ENCODE measurements at places on chromosomes 3 and 15.
A peak's percentile ranks its signal among the peaks of the same experiment; 100 is the strongest.

DNA sequence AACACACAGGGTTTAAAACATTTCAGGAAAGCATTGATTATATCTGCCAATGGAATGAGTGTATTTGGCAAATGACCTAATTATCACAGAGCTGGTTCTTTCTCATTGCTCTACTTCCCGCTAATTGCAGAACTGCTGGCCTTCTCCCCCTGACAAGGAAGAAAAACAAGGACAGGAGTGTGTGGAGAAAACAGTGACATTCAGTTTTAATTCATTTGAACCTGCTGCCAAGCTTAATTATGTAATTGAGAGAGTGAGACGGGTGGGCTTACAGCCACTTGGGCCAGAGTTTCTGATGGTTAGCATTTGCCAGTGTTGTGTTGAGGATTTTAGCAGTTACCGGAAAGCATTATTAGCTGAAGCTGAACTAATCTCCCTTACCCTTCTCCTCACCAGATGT, 301.4 kb downstream of the RBMS3 start:
- DNase-seq, result peak; percentile 50

DNA sequence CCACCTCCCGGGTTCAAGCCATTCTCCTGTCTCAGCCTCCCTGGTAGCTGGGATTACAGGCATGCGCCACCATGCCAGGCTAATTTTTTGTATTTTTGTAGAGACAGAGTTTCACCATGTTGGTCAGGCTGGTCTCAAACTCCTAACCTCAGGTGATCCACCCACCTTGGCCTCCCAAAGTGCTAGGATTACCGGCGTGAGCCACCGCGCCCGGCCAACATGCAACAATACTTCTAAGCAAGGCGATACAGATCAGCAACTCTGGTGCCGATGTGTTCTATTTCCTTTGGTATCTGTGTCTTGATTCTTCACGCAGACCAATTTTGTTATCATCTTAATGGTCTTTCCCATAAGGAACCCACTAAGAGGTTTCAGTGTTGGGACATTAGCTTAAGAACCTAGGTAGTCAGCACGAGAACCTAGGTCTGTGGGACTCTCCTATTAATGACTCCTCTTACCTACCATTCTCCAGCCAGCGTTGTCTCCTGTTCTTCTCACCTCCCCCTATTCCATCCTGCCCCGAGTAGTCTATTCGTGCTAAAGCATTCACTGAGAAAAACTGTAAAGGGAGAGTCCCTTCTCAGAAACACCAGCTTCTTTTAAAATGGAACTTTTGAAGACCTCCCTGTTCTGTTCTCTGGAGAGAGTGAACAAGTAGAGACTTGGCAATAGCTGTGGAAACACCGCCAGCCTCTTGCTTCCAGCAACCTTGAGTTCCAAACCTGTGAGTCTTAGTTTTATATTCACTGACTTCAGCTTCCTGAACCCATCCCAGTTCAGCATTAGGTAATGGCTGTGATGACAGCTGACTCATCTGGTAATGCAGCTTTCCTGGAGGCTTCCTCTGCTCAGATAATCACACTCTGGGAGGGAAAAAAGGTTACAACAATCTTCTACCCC, 61.2 kb downstream of the TSC22D2 start:
- no peak for DNase-seq

- no peak for DNase-seq
These were observed 51.8 kb downstream of the TMEM108 start for GRCh38 chr3:133089906-133090485.

- peak; percentile 79 for DNase-seq
These were observed 22.1 kb upstream of the TMEM115 start for GRCh38 chr3:50381383-50381782.

GRCh38 chr3:48088056-48088748, 72.0 kb upstream of the MAP4 start:
- DNase-seq, result peak; percentile 32

GRCh38 chr3:12462159-12462947, 21.9 kb upstream of the TSEN2 start:
- DNase-seq, result no peak

GRCh38 chr3:195030791-195031321, 240.1 kb downstream of the XXYLT1 start:
- no peak for DNase-seq

- DNase-seq, result no peak
These were observed 7.9 kb upstream of the PDE8A start for GRCh38 chr15:84973492-84974460.

GRCh38 chr3:146386936-146387335, 82.4 kb downstream of the PLSCR2 start:
- DNase-seq, result no peak

GRCh38 chr15:101615986-101616848, 36.0 kb downstream of the TM2D3 start:
- no peak for DNase-seq

DNA sequence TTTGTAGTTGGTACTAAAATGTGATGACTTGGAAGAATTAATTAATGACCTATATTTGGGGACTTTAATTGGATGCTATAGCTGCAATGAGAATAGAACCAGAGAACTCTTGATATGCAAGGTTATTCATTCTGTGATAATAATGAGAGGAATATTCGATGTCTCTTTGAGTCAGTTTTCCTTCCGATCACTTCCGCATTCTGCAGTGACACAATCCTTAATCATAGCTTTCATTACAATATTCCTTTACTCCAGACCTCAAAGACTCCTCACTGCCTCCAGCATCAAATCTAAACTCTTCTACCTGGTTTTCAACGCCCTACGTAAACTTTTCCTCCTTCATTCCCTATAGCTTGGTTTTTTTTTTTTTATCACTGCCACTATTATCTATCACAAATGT, 21.6 kb downstream of the B3GNT5 start:
- DNase-seq, result no peak

GRCh38 chr3:85535517-85535916, 576.7 kb downstream of the CADM2 start:
- no peak for DNase-seq

- peak; percentile 76 for DNase-seq
These were observed 978 bp upstream of the CMC1 start for GRCh38 chr3:28240441-28240840.
